CD8-positive, alpha-beta memory T cell (primary cell): ENCODE measurements at places on chromosomes 6 and 20. TPM values are rescaled to one million over a fixed set of nuclear protein-coding genes. Genes with fewer than 3 reads are reported as not detected.

GRCh38 chr6:169918239-169918953, 167.0 kb downstream of the ERMARD start:
- no peak overlapping the region for H3K27ac ChIP-seq
- H3K36me3 ChIP-seq, result no peaks in the 10 kb centered on the region
- H3K27me3 ChIP-seq, result no peaks in the 10 kb centered on the region
- no peaks in the 10 kb centered on the region for H3K4me1 ChIP-seq
- H3K4me3 ChIP-seq, result no peak overlapping the region

DNA sequence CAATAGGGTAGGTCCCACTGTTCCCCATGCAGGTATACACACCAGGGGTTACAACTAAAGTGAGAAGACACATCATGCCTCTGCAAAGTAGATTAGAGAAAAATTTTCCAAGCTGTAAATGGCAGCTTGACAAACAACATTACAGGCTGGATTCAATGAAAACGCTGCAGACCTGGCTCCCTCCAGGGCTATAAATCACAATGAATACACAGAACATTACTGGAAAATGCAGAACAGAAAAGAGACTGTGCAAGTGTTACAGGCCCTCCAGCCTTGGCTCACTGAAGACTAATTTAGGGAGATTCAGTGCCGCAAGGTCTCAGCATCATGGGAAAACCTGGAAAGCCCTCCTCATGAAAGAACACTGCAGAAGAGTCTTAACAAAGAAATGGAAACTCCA, 207.8 kb downstream of the KHDC1L start:
- H3K27me3 ChIP-seq, result no peaks in the 10 kb centered on the region
- no peaks in the 10 kb centered on the region for H3K36me3 ChIP-seq
- no peak overlapping the region for H3K4me3 ChIP-seq
- no peak for DNase-seq
- H3K27ac ChIP-seq, result no peak overlapping the region

- H3K27ac ChIP-seq, result no peak overlapping the region
- no peaks in the 10 kb centered on the region for H3K36me3 ChIP-seq
- H3K4me3 ChIP-seq, result no peak overlapping the region
- no peaks in the 10 kb centered on the region for H3K4me1 ChIP-seq
- H3K27me3 ChIP-seq, result no peaks in the 10 kb centered on the region
Measured at GRCh38 chr6:111927321-111927720, 54.1 kb upstream of the FYN start.

DNA sequence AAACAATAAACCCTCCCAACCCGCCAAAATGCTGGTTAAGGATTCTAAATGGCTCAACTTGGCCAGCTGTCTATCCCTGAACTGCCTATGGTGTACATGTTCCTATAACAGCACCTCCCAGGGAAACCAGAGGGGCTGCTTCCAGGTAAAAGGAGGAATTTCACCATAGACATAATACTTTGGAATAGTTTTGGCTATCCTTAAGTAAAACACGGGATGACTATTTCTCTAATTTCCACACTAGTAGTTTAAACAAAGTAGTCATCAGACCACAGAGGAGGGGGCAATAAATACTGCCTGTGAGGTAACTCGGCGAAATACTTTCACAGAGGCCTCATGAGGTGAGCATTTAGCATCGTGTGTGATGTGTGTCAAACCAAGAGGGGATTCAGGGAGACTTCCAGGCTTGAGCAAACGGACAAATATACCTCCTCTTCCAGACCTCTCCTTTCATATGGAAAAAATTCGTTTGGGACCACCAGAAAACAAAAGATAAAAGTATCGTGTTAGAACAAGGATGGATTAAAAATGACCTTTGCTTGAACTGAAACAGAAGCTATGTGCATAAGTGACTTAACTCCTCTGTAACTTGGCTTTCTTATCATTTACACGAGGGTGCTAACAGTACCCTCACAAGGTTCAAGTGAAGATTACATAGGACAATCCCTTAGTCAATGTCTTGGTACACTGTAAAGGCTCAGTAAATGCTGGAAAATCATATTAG, 1.0 kb upstream of the XRN2 start:
- peaks cover 21% of the 10 kb centered on the region for H3K4me1 ChIP-seq

DNA sequence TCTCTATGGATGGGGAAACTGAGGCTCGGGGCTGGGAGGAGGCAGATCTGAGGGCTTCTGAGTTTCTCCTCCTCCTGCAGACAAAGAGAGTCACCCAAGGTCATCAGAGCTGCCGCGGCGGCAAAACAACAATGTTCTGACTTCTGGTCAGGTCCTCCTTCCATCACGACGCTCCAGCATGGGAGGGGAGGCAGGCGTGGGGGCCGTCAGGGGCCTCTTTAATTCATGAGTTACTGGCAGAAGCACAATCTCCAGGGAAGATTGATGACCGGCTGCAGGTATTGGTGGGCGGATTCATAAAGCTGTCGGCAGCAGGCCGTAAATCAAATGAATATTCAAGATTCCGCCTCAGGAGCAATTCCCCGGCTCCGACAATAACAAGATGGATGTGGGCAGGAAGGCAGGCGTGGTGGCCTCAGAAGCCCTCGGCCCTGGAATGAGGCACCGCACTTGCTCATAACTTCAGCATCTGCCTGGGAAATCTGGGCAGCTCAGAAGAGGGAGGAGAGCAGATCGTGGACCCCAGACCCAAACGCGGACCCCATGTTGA, 19.1 kb downstream of the PCK1 start:
- H3K4me1 ChIP-seq, result no peaks in the 10 kb centered on the region
- H3K27me3 ChIP-seq, result peaks cover 7% of the 10 kb centered on the region
- no peaks in the 10 kb centered on the region for H3K36me3 ChIP-seq
- H3K27ac ChIP-seq, result no peak overlapping the region
- no peak for DNase-seq
- no peak overlapping the region for H3K4me3 ChIP-seq

GRCh38 chr6:79072640-79073181, 5.3 kb downstream of the PHIP start:
- peaks cover 48% of the 10 kb centered on the region for H3K4me1 ChIP-seq
- DNase-seq, result no peak
- H3K36me3 ChIP-seq, result no peaks in the 10 kb centered on the region
- no peaks in the 10 kb centered on the region for H3K27me3 ChIP-seq
- no peak overlapping the region for H3K27ac ChIP-seq

GRCh38 chr20:21235484-21236445, 67.4 kb upstream of the XRN2 start:
- no peaks in the 10 kb centered on the region for H3K36me3 ChIP-seq
- no peak overlapping the region for H3K27ac ChIP-seq
- no peaks in the 10 kb centered on the region for H3K27me3 ChIP-seq
- peak; percentile 48 for DNase-seq
- no peak overlapping the region for H3K4me3 ChIP-seq

DNA sequence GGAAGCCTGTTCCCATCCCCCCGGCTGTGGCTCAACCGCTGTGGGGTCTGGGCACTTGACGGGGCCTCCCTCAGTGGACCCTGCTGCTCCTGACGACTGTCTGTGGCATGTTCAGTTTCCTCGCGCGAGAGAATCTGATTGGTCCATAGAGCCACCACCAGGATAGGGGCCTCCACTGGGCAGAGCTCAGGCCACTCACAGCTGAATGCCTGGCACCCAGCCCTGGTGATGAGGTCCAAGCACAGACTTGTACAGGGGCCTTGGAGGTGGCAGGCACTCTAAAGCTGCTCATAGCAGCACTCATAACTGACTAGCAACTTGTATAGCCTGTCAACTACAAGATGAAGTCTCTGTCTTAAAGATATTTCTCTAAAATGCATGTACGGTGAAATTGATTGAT, 368.1 kb downstream of the NRN1 start:
- H3K4me3 ChIP-seq, result no peak overlapping the region
- H3K36me3 ChIP-seq, result peaks cover 3% of the 10 kb centered on the region
- no peak for DNase-seq
- H3K4me1 ChIP-seq, result no peaks in the 10 kb centered on the region
- H3K27me3 ChIP-seq, result no peaks in the 10 kb centered on the region

DNA sequence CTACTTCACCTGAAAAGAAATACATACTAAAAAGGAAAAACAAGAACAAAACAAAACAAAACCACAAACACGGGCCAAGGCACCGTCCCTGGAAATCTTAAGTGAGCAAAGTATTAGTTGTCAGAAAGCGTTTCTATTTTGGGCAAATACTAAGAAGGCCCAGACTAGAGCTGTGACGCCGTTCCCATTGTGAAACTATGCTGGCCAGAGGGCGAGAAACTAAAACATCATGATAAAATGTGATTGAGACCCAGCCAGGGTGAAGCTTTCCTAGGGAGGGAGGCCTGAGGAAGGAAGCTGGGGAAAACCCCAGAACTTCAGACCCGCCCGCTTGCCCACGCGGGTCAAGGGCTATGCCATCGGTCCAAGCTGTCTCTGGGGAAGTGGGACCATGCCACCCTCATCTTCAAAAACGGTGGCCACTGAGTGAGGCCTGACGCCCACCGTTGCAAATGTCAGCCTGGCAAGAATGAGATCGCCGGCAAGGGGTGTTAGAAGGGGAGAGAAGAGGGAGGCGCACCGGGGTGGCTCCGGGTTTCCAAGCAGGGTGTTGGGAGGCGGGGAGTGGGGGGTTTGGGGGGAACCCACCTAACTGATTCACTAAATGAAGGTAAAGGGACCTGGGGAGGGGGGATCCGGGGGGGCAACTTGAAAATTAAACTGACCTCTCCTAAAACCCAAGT, 1950.9 kb upstream of the DEFB115 start:
- no peaks in the 10 kb centered on the region for H3K4me1 ChIP-seq
- no peak overlapping the region for H3K4me3 ChIP-seq
- no peaks in the 10 kb centered on the region for H3K36me3 ChIP-seq
- H3K27ac ChIP-seq, result no peak overlapping the region
- no peaks in the 10 kb centered on the region for H3K27me3 ChIP-seq
- DNase-seq, result no peak

- no peak for DNase-seq
- H3K4me1 ChIP-seq, result no peaks in the 10 kb centered on the region
- H3K4me3 ChIP-seq, result no peak overlapping the region
- no peaks in the 10 kb centered on the region for H3K36me3 ChIP-seq
- H3K27me3 ChIP-seq, result no peaks in the 10 kb centered on the region
- no peak overlapping the region for H3K27ac ChIP-seq
Measured at GRCh38 chr20:17197041-17197440, 29.8 kb upstream of the PCSK2 start.

DNA sequence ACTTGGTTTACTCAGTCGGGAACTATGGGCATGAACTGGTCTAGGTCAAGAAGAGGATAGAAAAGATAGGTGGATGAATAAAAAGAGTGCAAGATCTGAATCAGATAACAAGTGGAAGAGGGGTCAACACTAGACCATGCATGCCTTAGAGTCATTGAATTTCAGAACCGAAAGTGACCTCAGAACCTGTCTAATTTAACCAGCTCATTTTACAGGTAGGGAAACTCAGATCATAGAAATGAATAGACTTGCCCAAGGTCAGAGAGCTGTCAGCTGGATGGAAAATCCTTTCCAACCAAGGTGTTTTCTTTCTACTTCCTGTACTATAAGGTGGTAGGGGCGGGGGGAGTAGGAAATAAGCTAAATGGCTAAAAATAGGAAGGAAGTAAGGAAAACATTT, 121.4 kb upstream of the ADGRF1 start:
- no peaks in the 10 kb centered on the region for H3K27me3 ChIP-seq
- no peaks in the 10 kb centered on the region for H3K36me3 ChIP-seq
- no peak for DNase-seq

DNA sequence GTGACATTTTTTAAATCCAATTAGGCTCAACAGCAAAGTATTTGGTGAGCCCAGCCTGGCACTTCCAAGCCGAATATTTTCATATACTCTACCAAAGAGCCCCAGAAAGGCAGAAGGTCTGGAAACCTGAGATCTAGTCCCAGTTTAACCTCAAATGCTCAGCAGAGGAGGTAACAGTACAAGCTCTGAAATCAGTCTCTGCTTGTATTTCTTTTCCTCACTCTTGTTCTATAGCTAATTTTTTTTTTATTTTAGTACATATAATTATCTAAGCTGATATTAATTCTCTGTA, 9.1 kb downstream of the SOD2 start:
- no peak for DNase-seq
- H3K27me3 ChIP-seq, result no peaks in the 10 kb centered on the region
- peaks cover 6% of the 10 kb centered on the region for H3K4me1 ChIP-seq
- peaks cover 21% of the 10 kb centered on the region for H3K36me3 ChIP-seq

RNF39 gene
- not detected for total RNA-seq

ARFGEF2 gene
- 37.6 TPM for total RNA-seq

ELOVL4 gene
- 1.8 TPM for total RNA-seq

PDSS2 gene
- total RNA-seq, result 14.2 TPM

STK4 gene
- total RNA-seq, result 200 TPM
